Activated naive CD8-positive, alpha-beta T cell treated with anti-CD3 and anti-CD28 coated beads, Interleukin-2, amount 10 ng/mL, durations not matched to agents 7 days and 5 days (primary cell): ENCODE measurements at places on chromosomes 3 and 15. TPM values are rescaled to one million over a fixed set of nuclear protein-coding genes. Genes with fewer than 3 reads are reported as not detected.

DNA sequence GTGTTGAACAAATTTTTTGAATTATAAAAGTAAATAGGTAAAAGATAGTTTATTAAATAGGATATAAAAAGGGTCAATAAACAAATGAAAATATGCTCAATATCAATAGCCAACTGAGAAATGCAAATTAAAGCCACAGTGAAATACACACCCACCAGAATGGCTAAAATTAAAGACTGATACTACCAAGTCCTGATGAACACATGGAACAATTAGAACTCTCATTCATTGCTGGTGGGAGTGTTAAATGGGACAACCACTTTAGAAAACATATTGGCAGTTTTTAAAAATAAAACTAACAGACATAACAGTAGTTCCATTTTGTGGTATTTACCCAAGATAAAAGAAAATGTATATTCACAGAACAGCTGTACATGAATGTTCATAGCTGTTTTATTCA lies 41.2 kb downstream of the CCDC32 start:
- DNase-seq = no peak

DNA sequence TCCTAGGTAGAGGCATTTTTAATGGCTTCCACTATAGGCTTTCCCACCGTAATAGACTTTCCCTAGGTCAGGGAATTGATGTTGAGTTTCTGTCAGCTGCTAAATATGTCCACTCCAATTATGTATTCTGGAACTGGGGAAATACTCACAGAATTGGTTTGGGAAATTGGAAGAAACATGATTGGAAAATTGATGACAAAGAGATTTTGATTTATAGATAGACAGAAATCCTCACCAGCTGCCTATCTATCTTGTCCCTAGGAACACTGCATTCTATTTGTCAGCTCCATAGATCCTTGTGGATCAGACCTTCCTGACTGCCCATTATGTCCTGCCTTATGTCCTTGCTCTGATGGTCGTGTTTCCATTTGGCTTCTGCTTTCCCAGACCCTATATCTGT lies 75.6 kb upstream of the TNIK start:
- no peak for DNase-seq

DNA sequence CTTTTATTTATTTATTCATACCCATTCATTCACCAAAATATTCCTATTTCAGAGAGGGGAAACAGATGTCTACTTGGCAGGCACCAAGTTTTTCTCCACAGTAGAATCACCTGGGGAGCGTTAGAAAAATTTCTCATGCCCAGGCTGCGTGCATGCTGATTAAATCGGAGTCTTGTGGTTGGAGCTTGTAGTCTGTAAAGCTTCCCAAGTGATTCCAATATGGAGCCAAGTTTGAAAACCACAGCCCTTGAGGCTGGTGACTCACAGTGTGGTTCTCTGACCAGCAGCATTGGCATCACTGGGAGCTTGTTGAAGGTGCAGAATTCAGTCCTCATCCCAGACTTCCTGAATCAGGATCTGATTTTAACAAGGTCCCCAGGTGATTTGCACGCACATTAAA lies 49.7 kb downstream of the PDHB start:
- DNase-seq = no peak

DNA sequence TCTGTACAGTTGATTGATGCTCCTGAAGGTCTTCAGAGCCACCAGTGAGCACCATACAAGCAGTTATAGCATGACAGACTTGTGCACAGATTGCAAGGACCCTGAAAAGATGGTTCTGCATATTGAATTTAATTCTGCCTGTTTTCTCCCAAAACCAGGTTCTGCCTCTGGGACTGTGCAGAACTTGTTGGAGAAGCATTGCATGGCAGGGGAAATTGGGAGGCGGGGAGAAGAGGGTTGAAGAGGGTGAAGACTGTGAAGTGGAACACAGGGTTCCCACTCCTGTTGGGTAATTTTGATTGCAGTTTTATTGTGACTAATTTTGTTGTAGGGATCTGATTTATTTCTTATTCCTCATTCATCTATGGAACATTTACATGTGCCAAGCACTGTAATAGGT lies 10.3 kb downstream of the ZNF80 start:
- DNase-seq = no peak

- DNase-seq = no peak
Observed at GRCh38 chr3:89179355-89180001, 72.1 kb downstream of the EPHA3 start.

DNA sequence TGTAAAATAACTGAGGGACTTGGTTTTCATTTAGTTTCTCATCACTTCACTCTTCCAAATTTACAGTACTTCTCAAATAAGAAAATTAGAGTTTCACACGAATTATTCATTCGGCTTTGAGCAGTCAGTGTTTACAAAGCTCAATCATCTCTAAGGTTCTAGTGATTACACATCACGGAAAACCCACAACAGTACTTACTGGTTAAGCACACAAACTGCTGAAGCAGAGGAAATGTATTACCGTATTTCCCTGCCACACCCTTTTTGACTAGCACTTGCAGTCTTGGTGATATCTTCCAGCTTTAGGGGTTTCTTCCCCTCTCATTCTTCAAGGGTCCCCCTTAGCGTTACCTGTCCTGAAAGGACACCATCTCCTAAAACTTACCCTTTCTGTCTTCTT lies 164.8 kb upstream of the CDIN1 start:
- no peak for DNase-seq

GRCh38 chr15:44130778-44131177 lies 64.3 kb downstream of the FRMD5 start:
- DNase-seq = no peak

GRCh38 chr3:15055019-15055557 lies 10.0 kb downstream of the MRPS25 start:
- DNase-seq = peak; percentile 44

- DNase-seq = no peak
Observed at GRCh38 chr3:177760803-177761202, 563.5 kb upstream of the TBL1XR1 start.

The LEKR1 gene
- 1.5 TPM for total RNA-seq

The GCNT3 gene
- not detected for total RNA-seq

The PLSCR2 gene
- not detected for total RNA-seq

The LMOD3 gene
- total RNA-seq = not detected
